Camera-type eye (tissue), 1 donor: ENCODE measurements at places on chromosomes 4 and X. TPM values are rescaled to one million over a fixed set of nuclear protein-coding genes. Genes with fewer than 3 reads are reported as not detected.

AMER1 gene
- total RNA-seq: 9.8 TPM

RPS6KA6 gene
- 19.5 TPM for total RNA-seq

CSAG2 gene
- not detected for total RNA-seq

LRBA gene
- total RNA-seq: 126 TPM

CITED1 gene
- 4.6 TPM for total RNA-seq

GPR82 gene
- total RNA-seq: not detected

SLC6A14 gene
- total RNA-seq: 0.99 TPM

WNK3 gene
- 22.2 TPM for total RNA-seq

OTUD4 gene
- total RNA-seq: 64.9 TPM

ADH4 gene
- not detected for total RNA-seq

NIPAL1 gene
- 35.3 TPM for total RNA-seq

LRCH2 gene
- 23.3 TPM for total RNA-seq

INPP4B gene
- total RNA-seq: 23.2 TPM

BRS3 gene
- total RNA-seq: not detected

SORBS2 gene
- 185 TPM for total RNA-seq

NLRP2B gene
- not detected for total RNA-seq

SMIM10L2A gene
- total RNA-seq: 6.0 TPM

CFAP299 gene
- total RNA-seq: 4.3 TPM

LANCL3 gene
- total RNA-seq: 2.5 TPM

MEPE gene
- total RNA-seq: not detected

SLAIN2 gene
- total RNA-seq: 93.8 TPM

GYPE gene
- total RNA-seq: 2.6 TPM

SLC26A1 gene
- 0.49 TPM for total RNA-seq

RAB33A gene
- total RNA-seq: 8.0 TPM

CSAG1 gene
- total RNA-seq: not detected

VCX3B gene
- total RNA-seq: not detected

HSFX3 gene
- not detected for total RNA-seq

DACH2 gene
- 17.1 TPM for total RNA-seq

SCRG1 gene
- total RNA-seq: 0.60 TPM

RCHY1 gene
- 51.5 TPM for total RNA-seq

ATP10D gene
- total RNA-seq: 27.5 TPM

ZNF185 gene
- 14.3 TPM for total RNA-seq

SYN1 gene
- total RNA-seq: 5.7 TPM

NOX1 gene
- 0.33 TPM for total RNA-seq

SGMS2 gene
- 34.6 TPM for total RNA-seq

ARX gene
- total RNA-seq: 0.55 TPM

CXCL11 gene
- total RNA-seq: not detected

IDS gene
- total RNA-seq: 59.9 TPM

ZNF827 gene
- 34.6 TPM for total RNA-seq

GAGE12F gene
- total RNA-seq: not detected

TLL1 gene
- 23.9 TPM for total RNA-seq
